ENCODE measurements at places on chromosomes 12 and 14.

DNA sequence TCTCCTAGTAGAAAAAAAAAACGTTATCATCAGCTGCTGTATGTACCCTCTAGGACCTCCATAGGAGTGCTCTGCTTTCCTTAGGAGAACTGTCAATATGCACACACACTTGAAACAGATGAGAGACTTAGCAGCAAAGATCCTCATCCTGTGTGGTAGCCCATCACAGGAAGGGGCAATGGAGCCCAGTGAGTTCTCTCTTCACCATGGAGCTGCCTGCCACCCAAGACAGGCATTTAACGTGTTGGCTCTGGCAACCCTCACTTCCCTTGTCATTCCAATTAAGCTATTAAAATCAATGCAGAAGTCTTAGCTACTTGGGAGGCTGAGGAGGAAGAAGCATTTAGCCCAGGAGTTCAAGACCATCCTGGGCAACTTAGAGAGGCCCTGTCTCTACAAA, 64.8 kb upstream of the PLEKHA5 start:
- DNase-seq = no peak

DNA sequence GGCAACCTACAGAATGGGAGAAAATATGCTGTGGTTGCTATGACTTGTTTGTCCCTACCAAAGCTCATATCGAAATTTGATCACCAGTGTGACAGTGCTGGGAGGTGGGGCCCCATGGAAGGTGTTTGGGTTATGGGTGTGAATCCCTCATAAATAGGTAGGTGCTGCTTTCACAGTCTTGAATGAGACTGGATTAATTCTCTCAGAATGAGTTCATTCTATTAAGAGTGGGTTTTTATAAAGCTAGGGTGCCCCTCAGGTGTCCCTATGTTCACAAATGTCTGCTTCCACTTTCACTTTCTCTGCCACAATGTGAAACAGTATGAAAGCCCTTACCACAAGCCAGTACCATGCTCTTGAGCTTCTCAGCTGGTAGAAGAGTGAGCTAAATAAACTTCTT, 133.5 kb downstream of the CPNE8 start:
- no peak for DNase-seq

GRCh38 chr14:73142216-73142615, 5.9 kb downstream of the PSEN1 start:
- DNase-seq = no peak

DNA sequence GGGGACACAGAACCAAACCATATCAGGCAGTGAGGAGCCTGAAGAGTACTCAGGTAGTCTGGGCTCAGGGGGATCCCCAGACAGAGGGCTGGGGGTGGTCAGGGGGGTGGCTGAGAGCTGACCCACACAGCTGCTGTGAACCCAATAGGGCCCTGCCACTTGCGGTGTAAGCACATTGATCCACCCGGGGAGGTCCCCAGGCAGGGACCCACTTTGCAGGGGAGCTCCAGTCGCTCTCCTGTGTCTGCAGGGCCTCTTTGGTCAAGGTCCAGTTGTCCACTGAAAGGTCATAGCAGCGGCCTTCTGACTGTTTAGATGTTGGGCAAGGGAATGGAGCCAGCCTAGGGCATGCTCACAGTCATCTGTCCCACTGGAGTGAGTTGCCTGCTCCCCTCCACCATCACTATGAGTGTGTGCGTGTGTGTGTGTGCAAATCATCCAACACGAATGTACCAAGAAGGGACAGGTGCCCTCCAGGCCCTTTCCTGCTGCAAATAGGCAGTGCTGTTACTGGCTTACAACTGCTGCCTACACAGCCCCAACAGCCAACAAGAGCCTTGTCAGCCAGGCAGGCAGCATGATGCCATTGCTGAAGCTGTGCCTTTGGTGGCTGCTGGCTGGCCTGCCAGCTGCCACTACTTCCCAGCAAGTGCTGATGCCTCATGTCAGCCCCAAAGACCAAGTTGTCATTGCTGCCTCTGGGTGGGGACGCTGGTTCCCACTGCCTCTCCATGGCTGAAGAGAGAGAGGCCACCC, 71.3 kb downstream of the TSPAN11 start:
- no peak for DNase-seq

DNA sequence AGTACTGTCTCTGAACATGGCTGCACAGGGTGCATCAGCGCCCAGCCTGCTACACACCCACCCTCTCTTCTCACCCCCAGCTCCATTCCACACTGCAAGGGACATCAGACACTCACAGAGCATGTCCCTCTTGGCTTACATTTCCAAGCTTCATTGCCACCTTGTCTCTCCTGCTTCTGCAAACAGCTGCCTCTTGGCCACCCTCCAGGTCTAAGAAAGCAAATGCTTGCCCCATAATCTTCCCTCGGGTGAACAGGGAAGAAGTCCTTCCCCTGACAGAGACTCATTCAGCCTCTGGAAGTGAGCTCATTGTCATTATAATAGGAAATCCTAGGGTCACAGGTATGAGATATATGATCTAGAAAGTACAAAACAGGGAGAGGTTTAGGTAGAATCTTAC, 505.2 kb downstream of the RMST start:
- no peak for DNase-seq

DNA sequence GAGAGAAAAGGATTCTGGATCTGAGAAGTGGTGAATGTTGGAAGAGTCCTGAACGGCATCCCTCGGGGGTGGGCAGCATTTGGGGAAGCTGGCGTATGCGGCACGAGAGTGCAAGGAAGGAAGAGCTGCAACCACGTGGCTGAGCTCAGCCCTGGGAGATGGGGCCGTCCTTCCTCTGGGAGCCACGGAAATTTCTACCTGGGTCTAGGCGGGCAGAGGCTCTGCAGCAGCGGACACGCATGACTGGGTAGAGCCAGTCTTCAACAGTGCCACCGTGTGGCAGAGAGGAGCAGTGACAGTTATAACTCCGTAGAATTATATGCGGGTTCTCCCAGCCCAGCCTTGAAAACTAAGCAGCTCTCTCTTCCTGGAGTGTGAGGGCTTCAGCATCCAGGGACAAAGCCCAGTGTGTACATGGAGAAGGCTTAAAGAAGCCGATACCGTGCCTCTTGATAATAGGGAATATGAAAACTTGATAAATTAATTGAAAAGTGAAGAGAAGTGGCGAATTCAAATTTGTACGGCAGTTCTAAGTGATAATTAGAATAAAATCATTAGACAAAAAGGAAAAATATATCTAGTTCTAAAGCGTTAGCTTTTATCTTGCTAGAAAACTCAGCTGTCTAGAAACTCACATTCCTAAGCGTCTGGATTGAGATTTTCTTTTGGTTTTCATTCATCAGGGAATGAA, 82.9 kb upstream of the STXBP6 start:
- DNase-seq = peak; percentile 45

Measured in forelimb muscle (tissue), 1 donor.